Kasumi-1 (cell line): ENCODE measurements at places on chromosomes 11 and 22.

- DNase-seq: no peak
Measured at GRCh38 chr11:78622666-78623065, 48.0 kb upstream of the NARS2 start.

- no peak for DNase-seq
Measured at GRCh38 chr11:35491231-35491871, 34.1 kb downstream of the PAMR1 start.

DNA sequence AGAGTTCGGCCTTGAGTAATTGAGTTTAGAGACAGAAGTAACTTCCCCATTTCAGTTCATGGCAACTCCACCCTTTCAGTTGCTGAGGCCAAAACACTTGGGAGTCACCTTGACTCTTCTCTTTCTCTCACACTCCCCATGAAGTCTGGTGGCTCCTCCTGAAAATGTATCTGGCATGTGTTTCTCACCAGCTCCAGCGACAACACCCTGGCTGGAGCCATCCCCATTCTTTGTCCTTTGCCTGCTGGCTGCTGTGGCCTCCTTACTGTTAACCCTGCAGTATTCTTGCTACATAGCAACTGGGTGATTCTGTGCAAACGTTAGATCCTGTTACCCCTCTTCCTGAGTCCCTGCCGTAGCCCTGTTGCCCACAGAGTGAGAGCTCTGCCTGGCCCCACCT is 23.8 kb downstream of the SLC6A5 start:
- peak; percentile 5 for DNase-seq

- no peak for DNase-seq
Measured at GRCh38 chr11:71488681-71489270, 35.8 kb downstream of the NADSYN1 start.

DNA sequence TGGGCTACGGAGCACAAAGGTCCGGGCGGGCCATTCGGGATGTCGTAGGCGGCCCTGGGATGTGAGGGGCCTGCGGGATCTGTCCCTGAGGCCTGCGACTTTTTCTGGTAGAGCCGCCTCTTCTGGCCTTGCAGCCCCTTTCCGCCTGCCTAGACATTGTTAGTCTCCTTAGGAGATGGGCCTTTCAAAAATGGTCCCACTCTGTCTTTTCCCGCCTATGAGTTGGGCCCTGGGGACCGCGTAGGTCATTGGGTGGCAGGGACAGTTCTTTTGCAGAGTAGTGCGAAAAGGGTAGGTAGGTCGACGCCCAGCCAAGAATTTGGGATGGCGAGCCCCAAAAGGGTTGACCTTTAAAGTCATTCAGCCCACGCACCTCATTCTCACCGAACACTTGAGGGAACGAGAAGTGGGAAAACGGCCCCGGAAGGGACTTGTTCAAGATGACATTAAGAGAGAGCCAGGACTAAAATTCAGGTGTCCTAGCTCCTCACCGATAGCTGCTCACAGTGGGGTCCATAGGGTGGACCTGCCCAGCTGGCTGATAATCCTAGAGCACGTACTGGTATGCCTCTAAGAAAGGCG is 785 bp downstream of the OTUB1 start:
- DNase-seq: no peak

- no peak for DNase-seq
Measured at GRCh38 chr11:44726283-44727113, at the start of gene TSPAN18. Gene TSPAN18 (plus strand): TSS chr11:44726962. CDS start chr11:44906417, 179,455 bp downstream.

DNA sequence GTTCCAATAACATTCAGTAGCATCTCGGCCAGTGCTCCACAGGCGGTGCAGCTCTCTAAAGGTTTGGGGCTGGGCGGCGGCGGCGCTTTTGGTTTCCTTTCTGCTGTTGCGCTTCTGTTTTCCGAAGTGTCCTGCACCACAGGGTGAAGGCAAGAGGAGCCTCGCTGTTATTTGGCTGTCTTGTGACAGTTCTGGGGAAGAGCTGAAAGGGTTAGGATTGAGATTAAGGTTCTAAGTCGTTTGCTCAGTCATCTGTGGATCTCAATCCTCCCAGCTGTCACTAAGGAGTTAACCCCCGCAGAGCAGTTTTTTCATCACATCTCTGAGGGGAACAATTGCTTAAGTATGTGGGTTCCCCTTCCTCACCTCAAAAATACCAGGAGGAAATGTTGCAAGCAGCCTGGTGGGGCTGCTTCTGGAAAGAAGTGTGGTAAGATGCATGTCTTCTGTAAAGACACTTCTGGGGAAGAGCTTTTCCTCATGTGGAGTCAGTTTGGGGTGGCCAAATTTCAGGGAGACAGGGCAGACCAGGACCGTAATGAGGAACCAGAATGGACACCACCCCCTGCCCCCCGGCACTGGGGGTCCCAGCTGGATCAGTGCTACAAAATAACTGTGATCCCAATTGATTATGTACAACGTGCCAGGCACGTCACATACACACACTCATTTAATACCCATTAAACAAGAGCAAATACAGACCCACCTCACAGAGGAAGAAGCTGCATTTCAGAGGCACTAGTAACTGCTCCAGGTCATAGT is 14.2 kb downstream of the TMEM121B start:
- DNase-seq: peak; percentile 91

GRCh38 chr11:105821781-105822180 is 200.3 kb downstream of the MSANTD4 start:
- DNase-seq: no peak

- DNase-seq: peak; percentile 59
Measured at GRCh38 chr22:37043828-37044538, 7.6 kb upstream of the KCTD17 start.

GRCh38 chr22:47580121-47580520 is 817.7 kb downstream of the TBC1D22A start:
- no peak for DNase-seq

DNA sequence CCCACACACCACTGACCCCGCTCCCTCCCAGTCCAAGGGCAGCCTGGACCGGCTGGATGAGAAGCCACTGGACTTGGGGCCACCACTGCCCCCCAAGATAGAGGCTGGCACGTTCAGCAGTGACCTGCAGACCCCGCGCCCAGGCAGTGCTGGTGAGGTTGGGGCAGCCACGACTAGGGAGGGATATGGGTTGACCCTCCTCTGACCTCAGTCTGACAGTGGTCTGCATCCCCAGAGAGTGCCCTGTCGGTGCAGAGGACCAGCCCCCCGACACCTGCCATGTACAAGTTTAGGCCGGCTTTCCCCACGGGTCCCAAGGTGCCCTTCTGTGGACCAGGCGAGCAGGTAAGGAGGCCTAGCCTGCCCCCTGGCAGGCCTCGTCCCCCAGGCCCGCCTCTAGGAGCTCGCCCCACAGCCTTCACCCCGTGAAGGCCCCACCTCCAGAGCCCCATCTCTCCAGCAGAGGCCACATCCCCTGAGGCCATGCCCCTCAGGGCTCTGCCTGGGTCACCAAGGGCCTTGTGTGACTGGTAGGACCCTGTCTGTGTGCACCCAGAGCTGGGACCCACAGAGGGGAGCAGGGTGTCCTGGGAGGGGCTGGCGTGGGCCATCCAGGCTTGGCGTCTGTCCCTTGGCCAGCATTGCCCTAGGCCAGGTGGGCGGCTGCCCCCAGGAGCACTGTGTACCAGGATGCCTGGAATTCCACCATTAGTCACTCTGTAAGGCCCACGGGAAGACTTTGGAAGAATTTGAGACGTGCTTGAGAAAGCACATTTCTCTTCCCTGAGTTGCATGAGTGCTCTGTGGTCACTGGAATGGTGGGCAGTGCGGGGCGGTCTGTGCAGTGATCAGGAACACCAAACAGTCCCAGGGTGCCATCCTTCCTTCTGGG is 9.4 kb downstream of the CCDC188 start:
- DNase-seq: no peak

- no peak for DNase-seq
Measured at GRCh38 chr11:17568944-17569343, 21.9 kb downstream of the OTOG start.

DNA sequence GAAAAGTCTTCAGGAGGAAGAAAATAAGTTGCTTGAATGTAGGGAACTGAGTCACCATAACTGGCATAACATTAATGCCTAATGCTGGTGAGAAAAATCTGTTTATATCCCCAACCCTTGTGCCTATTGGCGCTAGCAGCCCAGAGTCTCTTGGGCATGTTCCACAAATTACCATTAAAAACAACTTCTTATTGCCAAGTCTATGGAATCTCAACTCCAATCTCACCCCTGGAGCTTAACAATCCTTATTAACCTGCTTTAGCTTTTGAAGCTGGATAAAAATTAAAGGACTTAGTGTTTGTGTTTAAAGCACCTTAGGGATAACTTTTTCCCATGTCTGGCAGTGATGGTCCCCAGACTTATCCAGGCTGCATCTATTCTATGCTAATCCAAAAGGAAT is 143.0 kb downstream of the APIP start:
- no peak for DNase-seq
